Stimulated activated CD4-positive, alpha-beta T cell treated with anti-CD3 and anti-CD28 coated beads, Interleukin-1b, Interleukin-23, amount 100 ng/mL, for 1 hour (primary cell): ENCODE measurements at places on chromosomes 7 and 10.

- no peak for DNase-seq
Observed at GRCh38 chr10:113305871-113306270, 247.0 kb upstream of the HABP2 start.

DNA sequence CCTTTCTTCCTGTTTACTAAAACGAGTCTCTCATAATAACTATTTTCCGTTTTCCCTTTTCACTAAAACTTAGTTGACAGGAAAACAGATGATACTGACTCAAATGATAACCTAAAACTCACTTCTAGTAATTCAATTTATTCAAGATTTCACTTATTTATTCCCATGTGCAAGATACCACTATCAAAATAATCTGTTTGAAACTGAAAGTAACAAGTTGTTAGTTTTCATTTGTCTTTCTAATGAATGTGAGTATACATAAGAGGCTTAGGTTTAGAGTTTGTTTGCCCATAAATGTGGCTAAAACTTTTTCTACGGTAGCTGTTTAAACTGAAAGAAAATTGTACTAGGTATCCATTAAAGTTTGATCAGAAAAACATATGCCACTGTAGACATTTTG is 314.9 kb upstream of the STEAP1 start:
- no peak for DNase-seq

GRCh38 chr10:131010965-131011575 is 300.5 kb downstream of the TCERG1L start:
- DNase-seq, result no peak

GRCh38 chr7:120836556-120837115 is 21.3 kb downstream of the TSPAN12 start:
- DNase-seq, result no peak

- DNase-seq, result no peak
Observed at GRCh38 chr10:108327706-108328105, 1163.2 kb upstream of the SORCS1 start.

DNA sequence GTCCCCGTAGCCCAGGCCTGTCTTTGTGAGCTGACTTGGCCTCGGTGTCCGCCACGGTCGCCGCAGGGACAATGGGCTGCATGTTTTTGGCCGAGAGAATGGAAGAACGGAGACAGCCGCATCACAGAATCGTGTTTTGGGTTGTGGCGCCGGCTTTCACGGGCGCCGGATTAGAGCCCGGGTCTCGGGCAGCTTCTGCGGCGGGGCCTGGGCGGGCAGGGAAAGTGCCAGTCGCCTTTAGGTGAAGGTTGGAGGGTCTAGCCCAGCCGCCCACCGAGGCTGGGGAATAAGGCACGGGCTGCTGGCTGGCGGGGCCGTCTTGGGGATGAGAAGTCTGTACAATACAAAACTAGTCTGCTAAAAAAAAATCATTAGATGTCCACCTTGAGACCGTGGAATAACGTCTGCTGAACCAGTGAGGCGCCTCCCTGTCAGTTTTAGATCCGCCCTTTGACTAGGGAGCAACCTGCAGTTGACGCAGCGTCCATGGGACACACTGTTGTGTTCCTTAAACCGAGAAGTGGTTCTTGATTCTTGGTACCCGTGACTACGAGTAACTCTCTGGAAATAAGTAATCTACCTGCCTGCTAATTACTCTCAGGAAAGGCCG is 577 bp downstream of the DNAJB9 start:
- DNase-seq, result no peak

GRCh38 chr7:10802011-10802410 is 171.7 kb upstream of the PHF14 start:
- no peak for DNase-seq

GRCh38 chr10:103287992-103288391 is 11.1 kb downstream of the INA start:
- no peak for DNase-seq

DNA sequence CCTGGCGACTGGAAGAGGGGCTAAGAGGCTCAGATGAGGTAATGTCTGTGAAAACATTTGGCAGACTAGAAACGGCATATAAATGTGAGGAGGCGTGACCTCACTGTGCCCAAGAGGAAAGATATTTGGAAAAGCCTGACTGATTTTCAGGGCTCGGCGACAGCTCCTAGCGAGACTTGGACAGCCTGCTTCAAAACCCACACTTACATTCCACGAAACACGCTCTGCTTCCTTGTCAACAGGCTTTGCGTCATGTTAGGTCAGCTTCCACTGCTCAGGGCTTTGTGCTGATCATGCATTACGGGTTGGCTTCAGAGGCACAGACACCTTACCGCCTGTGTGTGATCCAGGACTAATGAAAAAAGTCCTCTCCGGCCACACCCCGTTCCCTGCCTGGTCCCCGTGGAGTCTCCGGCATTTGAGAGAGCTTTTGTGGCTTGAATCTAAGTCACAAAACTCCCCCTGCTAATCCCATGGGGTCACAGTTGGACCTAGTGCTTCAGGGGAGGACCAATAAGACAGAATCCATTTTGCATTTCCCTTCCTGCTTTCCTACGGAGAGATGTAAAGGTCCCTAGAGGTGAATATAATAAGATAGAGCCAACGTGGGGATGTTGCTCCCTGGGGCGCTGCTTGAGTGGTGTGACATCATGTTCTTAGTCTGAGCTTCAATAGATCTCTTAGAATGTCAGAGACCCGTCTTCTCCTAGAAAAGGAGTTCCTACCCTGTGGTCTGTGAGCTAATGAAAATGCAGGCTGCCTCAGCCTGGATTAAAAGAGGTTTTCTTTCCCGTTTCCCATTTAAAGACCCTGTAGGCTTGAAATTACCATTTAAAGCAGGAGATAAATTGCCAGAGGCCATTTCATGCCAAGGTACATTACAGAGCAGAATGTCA is 25.5 kb downstream of the FGFBP3 start:
- DNase-seq, result no peak

GRCh38 chr10:3836222-3836820 is 51.3 kb upstream of the KLF6 start:
- DNase-seq, result no peak

DNA sequence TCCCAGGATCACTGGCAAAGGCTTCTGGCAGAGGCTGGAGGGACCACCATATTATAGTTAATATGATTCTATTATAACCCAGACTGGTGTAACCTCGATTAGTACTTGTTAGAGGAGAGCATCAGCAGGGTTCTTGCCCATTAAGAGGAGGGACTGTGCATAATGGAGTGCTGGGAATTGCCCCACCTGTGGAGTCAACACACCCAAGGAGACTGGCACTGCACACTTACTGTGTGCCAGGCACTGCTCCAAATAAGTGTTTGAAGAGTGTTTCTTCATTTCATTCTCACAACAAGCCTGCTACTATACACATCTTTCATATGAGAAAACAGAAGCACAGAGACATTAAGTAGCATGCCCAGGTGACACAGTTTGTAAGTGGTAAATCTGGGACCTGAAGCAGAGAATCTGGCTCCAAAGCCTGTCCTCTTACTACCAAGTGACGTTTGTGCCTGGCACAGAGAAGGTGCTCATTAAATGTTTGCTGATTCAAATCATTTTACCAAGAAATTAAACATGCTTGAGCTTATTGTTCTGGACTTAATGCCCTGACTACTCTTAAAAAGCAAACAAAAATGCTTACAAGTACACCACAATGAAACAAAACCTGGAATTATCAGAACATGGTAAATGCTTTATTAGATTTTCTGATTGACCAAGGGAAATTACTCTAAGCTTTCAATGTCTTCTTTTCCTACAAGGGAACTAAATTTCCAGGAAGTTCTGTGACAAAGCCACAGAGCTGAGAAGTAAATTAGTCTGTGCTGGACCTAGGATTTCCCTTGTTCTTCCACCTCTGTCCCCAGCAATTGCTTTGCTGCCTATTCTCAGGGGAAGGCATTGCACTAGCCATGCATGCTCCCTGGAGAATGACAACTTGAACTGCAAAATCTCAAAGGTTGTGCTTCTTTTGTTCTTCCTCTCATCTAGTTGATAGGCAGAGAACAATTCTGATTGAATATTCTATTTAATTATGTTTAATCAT is 809 bp downstream of the SLC13A1 start:
- no peak for DNase-seq

DNA sequence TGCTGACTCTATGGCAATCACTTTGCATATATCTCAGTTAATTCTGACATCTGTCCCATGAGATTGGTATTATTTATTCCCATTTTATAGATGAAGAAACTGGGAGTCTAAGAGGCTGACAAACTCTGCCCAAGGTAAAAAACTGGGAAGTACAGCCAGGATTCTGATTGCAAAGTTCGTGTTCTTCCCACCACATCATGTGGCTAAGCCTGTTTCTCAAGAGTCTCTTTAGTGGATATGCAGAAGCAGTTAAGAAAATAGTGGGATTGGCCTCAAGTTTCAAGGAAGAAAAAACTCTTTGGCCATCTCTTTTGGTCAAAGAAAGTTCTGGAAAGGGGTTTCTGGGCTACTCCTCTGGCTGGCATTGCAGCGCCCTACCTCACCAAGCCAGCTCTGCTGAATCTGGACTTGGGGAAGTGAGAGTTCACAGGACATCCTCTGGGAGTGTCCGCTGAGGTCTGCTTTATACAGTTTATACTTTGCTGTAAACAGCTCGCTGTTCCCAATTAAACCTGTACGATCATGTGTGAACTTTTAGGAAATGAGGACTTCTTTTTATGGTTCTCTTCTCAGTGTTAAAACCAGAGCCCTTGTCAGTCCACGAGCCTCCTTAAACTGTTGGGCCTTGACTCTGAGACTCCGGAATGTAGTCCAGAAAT is 12.2 kb upstream of the BMPR1A start:
- no peak for DNase-seq

- no peak for DNase-seq
Observed at GRCh38 chr7:95917634-95918033, 145.3 kb downstream of the DYNC1I1 start.

GRCh38 chr10:100636848-100637553 is 101.3 kb downstream of the HIF1AN start:
- DNase-seq, result no peak

DNA sequence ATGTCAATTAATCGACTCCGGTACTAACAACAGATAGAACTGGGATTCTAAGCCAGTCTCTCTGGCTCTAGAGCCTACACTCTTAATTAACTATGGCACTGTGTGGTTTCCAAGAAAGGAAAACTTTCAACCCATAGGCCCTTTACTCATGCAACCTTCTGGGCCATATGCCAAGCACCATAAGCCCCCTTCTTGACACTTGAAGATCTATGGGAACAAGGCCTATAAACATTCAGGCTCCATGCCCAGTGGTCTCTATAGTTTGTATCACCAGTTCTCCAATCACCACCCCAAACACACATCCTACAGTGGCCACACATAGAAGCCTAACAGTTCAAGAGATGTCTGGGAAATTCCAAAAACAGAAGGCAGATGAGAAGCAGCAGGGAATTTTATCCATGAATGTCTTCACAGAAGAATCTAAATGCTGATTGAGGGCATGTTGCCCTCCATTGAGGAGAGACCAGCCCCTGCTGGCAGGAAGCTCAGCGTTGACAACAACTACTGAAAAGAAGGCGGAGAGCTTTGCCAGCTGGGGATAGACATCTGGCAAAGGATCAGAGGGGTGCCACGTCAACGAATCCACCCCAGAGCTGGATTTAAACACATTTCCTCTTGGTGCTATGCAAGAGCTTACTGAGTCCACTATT is 64.4 kb downstream of the GRM3 start:
- DNase-seq, result no peak

- DNase-seq, result no peak
Observed at GRCh38 chr7:21616091-21616490, 73.3 kb downstream of the DNAH11 start.

- no peak for DNase-seq
Observed at GRCh38 chr7:123692471-123692877, 36.8 kb downstream of the LMOD2 start.

- no peak for DNase-seq
Observed at GRCh38 chr10:132593900-132594876, 56.6 kb downstream of the INPP5A start.

- DNase-seq, result no peak
Observed at GRCh38 chr7:24334012-24334411, 50.0 kb downstream of the NPY start.

- no peak for DNase-seq
Observed at GRCh38 chr10:130761032-130761575, 550.4 kb downstream of the TCERG1L start.

DNA sequence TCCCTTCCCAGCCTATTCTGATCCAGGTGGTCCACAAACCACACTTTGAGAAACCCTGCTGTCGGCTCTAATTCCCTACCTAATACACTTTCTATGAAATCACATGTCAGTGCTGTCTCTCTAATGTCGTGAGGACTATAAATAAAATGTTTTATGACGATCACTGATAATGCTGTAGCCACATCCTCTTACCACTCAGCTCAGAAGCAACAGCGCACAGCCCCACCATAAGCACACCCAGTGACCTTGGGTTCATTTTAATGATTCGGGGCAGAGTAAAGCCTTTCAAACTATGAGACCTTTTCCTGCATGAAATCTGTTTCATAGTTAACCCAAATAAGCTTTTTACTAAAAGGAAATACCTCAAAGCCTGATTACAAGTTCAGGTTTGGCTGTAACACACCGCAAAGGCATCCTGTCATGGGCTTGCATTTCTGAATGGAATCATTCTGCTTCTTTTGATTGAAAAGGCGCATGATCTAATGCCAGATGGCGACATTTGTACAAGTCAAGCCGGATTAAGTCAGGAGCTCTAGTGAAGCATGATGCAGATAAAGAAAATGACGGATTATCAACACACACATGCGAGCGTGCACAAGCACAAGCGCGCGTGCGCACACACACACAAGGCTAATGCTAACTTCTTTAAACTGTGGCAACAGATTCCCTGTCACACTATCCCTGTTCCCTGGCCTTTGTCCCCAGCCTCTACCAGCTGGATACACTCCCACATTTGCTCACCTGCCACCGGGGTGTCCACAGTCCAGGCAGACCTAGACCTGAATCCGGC is 180.5 kb upstream of the PDE1C start:
- no peak for DNase-seq

DNA sequence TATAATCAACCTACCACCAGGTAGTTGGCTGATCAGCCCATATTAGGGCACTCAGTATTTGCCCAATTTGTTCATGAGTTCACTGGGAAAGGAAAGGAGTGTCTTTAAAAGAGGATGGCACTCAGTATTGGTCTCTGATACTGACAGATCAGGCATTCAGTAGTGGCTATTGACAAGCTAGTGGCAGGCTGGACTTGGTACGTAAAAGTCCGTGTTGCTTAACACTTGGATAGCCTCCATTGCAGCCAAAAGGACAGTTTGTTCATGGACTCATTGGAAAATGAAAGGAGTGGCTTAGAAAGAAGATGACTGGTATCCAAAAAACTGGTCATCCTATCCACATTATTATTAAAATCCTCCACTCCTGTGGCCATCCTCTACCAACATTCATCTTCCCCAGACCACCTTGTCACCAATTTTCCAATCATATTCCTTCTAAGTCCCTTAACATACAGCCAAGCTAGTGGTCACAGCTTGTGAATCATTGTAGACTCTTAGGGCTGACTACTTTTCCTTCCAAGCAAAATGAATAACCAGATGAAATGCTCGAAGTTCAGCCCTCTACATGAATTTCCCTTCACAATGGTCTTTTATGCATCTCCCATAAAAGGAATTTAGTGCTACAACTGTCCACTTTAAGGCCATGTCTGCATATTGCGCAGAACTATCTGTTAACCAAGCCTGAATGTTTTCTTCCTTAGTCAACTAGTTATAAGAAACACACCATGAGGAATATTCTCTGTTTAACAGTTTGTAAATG is 78.6 kb upstream of the MAGI2 start:
- no peak for DNase-seq

- no peak for DNase-seq
Observed at GRCh38 chr10:3480281-3480989, 304.6 kb downstream of the KLF6 start.

- DNase-seq, result no peak
Observed at GRCh38 chr7:158728911-158729645, 24.5 kb upstream of the NCAPG2 start.

GRCh38 chr7:145909991-145910513 is 206.5 kb upstream of the CNTNAP2 start:
- no peak for DNase-seq
